SJSA1 (cell line): ENCODE measurements at places on chromosomes 11 and 22. TPM values are rescaled to one million over a fixed set of nuclear protein-coding genes. Genes with fewer than 3 reads are reported as not detected.

DNA sequence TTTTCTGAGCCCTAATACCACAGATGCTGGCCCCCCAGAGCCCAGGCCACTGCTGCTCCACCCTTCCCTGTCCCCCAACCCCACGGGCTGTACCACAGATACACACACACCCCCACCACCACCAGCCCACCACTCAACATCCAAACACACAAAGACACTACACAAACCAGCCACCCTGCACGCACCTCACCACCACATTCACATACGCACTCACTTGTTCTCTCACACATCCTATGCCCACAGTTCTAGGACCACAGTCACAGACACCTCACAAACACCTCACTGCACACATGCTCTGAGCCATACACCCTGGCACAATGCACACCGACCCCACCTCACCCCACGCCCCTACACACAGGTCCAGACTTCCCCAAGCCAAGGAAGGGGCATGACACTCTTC lies 22.5 kb upstream of the OAF start:
- no peaks in the 10 kb centered on the region for H3K36me3 ChIP-seq
- H3K4me1 ChIP-seq: peaks cover 12% of the 10 kb centered on the region
- no peak overlapping the region for H3K27ac ChIP-seq
- H3K27me3 ChIP-seq: no peaks in the 10 kb centered on the region
- H3K4me3 ChIP-seq: no peak overlapping the region

- H3K27ac ChIP-seq: no peak overlapping the region
- H3K4me3 ChIP-seq: no peak overlapping the region
- no peaks in the 10 kb centered on the region for H3K27me3 ChIP-seq
- no peak for DNase-seq
- H3K4me1 ChIP-seq: peaks cover 6% of the 10 kb centered on the region; the same call in 1 of the 2 replicates
These were observed 4.5 kb downstream of the NDUFA6 start for GRCh38 chr22:42086051-42086450.

DNA sequence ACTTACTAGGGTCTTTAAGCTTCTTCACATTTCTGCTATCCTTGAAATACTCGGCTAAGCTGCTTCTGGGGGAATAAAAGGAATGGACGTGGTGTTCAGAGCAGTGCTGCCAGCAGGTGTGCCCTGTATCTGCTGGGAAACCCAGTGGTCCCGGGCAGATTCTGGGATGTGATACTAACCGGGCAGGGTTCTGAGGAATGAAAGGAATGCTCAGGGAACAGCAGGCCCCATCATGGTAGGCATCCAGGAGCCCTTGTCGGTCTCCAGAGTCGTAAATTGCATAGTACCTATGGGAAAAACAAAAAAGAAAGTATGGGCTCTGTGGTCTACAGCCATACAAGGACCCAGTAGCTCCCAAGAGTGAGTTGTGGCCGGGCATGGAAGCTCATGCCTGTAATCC lies 4.5 kb upstream of the TMEM223 start:
- H3K4me1 ChIP-seq: peaks cover 6% of the 10 kb centered on the region
- H3K36me3 ChIP-seq: peaks cover 98% of the 10 kb centered on the region
- no peaks in the 10 kb centered on the region for H3K27me3 ChIP-seq
- H3K4me3 ChIP-seq: no peak overlapping the region
- no peak for DNase-seq

DNA sequence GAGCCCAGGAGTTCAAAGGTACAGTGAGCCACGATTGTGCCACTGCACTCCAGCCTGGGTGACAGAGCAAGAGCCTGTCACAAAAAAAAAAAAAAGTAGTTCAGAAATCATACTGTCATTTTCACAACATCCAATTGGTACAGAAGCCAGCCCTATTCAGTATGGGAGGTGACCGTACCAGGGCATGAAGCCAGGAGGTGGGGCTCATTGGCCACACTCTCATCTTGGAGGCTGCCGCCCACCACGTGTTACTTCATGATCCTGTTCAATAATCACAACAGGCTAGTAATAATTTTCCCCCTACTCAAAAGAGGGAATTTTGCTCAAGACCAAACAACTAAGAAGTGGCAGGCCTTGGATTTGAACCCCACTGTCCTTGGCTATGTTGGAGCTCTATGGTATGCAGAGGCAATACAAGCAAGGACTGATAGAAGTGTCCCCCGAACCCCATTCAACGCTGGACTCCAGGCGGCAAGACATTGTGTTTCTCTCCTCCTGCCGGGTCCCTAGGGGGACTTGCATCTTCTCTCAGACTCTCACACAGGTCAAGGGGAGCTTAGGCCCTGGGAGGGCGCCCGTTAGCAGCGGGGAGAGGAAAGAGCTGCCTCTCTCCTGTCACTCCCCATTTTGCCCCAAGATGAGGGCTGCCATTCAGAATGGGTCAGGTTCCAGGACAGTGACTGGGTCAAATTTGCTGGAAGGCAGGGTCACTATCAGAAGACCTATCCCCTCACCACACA lies 40.2 kb upstream of the EMID1 start:
- H3K4me1 ChIP-seq: no peaks in the 10 kb centered on the region
- no peaks in the 10 kb centered on the region for H3K27me3 ChIP-seq
- DNase-seq: no peak

SMPD1 gene
- total RNA-seq: 38.9 and 57.9 TPM in 2 replicates

BBOX1 gene
- total RNA-seq: not detected in 2 replicates

C11orf42 gene
- not detected in 2 replicates for total RNA-seq

OR51B5 gene
- 0.39 TPM in 1 of 2 replicates, not detected in the other for total RNA-seq
